G401 (cell line): ENCODE measurements at places on chromosomes 6 and 20. TPM values are rescaled to one million over a fixed set of nuclear protein-coding genes. Genes with fewer than 3 reads are reported as not detected.
A peak's percentile ranks its signal among the peaks of the same experiment; 100 is the strongest.

The MUC22 gene
- not detected in 2 replicates for total RNA-seq

GRCh38 chr20:14644306-14645097, 307.1 kb upstream of the FLRT3 start:
- DNase-seq = no peak

GRCh38 chr20:40463171-40463570, 225.9 kb downstream of the MAFB start:
- no peak for DNase-seq

The CENPW gene
- total RNA-seq = 27.0 and 27.8 TPM in 2 replicates

GRCh38 chr6:158014505-158015187, 33.0 kb downstream of the SYNJ2 start:
- no peak for DNase-seq

GRCh38 chr6:100464903-100465700, at the start of gene SIM1:
Gene SIM1 (minus strand): TSS chr6:100464921. CDS start chr6:100463468, 1,453 bp downstream.
- DNase-seq = peak; percentile 15

The UBD gene
- 0.17 TPM in 1 of 2 replicates, not detected in the other for total RNA-seq
